Nucleus accumbens (tissue), 56 donors: ENCODE measurements at places on chromosomes 12 and 14.

- DNase-seq, result peak; percentile 4
Observed at GRCh38 chr14:75016815-75017214, 14.1 kb downstream of the EIF2B2 start.

DNA sequence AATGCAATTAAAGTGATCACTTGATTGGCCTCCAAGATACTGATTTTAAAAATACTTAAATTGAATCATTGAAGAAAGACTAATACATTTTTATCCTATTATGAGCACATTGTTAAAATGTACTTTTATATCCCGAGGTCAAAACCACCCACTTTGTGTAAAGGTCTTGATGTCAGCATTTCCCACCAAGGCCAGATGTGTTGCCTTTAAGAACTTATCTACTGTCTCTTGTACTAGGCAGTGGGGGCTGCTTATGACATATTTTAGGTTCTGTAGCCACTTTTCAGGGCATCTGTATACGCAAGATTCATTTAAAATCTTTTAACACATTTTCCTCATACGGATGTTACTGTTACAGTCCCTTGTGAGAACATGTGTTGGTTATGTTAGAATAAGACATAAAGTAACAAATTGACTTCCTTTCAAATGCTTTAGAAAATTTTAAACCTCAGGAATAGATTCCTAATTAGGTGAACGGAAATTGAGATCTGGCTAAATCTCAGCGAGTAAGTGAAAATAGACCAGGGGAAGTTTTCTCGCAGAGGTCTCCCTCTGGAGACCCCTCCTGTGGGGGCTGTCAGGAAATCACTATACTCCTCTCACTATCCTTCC, 456.2 kb downstream of the ADAMTS20 start:
- no peak for DNase-seq

- DNase-seq, result no peak
Observed at GRCh38 chr12:91335699-91336098, 153.1 kb upstream of the DCN start.

DNA sequence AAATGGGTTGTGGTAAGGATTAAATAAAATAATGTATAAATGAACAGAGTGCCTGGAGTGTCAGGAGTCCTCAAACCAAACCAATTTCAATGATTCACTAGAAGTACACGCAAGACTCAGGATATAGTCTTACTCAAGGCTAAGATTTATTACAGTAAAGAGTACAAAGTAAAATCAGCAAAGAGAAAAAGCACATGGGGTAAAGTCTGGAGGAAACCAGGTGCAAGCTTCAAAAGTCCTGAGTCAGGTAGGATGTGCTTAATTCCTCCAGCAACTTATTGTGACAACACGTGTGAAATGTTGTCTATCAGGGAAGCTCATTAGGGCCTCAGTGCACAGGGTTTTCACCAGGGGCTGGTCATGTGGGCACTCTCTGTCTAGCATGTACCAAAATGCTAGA, 105.8 kb upstream of the NAP1L1 start:
- no peak for DNase-seq

DNA sequence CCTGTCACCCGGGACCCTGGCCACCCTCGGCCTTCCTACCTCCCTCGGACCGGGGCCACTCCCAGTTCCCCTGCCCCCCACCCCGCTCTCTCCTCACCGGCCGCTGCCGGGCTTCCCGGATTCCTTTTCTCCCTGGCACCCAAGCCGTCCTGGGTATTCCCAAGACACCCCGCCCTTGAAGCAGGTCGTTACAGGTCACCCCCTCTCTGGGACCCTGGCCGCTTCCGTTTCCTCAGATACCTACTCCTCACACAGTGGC, 493 bp downstream of the NUMB start:
- no peak for DNase-seq

DNA sequence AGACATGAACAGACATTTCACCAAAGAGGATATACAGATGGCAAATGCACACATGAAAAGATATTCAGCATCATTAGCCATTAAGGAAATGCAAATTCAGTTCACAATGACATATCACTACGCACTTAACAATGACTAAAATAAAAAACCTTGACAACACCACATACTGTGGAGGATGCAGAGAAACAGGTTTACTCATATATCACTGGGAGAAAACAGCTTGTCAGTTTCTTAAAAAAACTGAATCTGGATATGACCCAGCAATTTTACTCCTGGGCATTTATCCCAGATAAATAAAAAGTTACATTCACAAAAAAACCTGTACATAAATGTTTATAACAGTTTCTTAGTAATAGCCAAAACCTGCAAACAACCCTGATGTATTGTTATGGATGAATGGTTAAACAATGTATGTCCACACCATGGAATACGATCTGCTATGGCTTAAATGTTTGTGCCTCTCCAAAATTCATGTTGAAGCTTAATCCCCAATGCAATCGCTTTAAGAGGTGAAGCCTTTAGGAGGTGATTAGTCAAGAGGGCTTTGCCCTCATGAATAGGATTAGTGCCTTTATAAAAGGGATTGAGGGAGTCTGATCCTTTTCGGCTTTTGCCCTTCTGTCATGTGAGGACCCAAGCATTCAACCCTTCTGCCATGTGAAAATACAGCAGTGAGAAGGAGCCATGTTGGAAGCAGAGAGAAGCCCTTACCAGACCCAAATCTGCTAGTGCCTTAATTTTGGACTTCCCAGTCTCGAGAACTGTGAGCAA, 36.0 kb upstream of the PPP4R3A start:
- no peak for DNase-seq

- DNase-seq, result no peak
Observed at GRCh38 chr12:24719293-24719721, 229.6 kb downstream of the BCAT1 start.

DNA sequence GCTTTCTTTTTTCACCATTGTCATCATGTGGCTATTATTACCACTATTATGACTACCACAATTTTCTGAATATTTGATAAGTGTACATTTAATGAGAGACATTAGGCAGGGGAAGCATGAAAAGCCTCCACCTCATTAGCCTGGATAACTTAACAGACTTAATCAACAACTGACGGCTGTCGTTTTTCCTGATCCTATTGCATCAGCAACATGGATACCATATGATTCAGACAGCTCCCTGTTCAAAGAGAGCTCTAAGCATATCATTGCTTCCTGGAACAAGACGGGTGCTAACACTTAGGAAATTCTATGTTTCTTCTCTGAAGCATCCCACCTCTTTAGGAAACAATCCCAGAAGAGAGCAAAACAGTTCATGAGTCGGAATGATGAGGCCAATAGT, 765.2 kb downstream of the NOVA1 start:
- DNase-seq, result no peak

DNA sequence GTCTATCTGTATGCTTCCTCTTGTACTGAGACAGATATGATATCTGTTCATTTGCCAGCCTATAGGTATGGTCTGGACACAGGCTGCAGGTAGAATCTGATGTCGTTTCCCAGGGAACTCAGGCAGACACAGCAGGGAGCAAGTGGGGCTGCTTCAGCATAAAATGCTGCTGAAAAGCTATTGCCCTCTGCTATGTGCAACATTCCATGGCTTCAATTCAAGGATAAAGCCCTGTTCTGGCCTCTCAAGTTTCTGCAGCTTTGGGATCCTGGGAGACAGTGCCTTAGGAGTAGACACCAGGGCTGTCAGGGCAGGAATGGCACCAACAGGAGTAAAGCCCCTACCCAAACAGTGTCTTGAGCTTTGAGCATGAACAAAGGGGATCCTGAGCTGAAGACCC, 173.5 kb downstream of the SLC41A2 start:
- DNase-seq, result no peak

- no peak for DNase-seq
Observed at GRCh38 chr14:28867571-28867970, 101.0 kb downstream of the FOXG1 start.

DNA sequence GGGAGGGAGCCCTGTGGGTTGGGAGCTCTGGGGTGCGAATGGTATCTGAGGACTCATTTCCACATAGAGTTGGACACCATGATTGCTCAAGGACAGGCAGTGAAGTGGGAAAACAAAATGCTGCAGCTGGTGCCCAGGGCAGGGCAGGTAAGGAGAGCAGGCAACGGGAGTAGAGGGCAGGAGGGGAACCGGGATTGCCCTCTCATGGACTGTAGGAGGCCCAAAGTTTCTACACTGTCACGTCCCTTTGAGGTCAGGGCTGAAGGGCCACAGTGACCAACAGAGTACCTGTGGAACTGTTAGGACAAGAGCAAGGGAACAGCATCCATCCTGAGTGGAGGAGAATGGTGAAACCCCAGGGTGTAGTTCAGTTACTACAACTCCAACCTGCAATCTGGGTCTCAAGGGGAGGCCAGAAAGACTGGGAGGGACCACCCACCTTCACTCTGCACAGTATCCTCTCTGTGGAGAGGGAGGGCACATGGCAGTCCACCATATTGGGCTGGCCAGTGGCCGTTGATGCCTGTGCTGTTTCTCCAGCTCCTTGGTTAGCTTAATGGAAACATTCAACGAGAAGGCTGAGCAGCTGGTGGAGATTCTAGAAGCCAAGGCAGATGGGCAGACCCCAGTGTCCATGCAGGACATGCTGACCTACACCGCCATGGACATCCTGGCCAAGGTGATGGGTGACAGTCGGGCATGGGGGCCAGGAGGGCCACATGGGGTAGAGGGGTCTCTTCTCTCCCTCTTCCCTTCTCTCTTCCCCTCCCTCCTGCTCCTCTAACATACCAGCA, 22.2 kb downstream of the CYP46A1 start:
- no peak for DNase-seq

DNA sequence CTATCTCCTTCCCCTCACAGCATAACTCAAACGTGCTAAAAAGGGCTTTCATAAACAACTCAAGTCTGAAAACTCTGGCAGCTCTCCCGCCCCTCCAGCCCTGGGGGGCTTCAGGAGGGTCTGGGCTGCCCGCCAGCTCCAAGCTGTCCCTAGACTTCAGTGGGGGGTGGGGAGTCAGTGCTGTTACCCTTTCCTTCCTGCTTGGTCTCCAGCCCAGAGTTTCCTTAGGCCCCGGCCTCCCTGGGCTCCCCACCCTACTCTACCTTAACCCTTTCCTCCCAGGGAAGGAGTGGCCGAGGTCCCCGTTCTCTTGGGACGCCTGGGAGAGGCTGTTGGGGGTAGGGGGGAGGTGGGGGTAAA, 530 bp upstream of the NYNRIN start:
- DNase-seq, result no peak

- no peak for DNase-seq
Observed at GRCh38 chr12:6697584-6698351, 2.8 kb downstream of the PIANP start.
